Ascending aorta (tissue), 2 donors: ENCODE measurements at places on chromosomes 7 and 10.

GRCh38 chr10:65194126-65194525, 1672.9 kb downstream of the REEP3 start:
- no peak for DNase-seq

- DNase-seq, result no peak
Observed at GRCh38 chr7:101631224-101631714, 2.2 kb upstream of the MYL10 start.

- no peak for DNase-seq
Observed at GRCh38 chr7:80902716-80903308, 16.0 kb downstream of the SEMA3C start.

- no peak for DNase-seq
Observed at GRCh38 chr7:30728591-30729100, 23.3 kb upstream of the INMT start.

- DNase-seq, result no peak
Observed at GRCh38 chr7:53383131-53383530, 347.7 kb downstream of the POM121L12 start.

DNA sequence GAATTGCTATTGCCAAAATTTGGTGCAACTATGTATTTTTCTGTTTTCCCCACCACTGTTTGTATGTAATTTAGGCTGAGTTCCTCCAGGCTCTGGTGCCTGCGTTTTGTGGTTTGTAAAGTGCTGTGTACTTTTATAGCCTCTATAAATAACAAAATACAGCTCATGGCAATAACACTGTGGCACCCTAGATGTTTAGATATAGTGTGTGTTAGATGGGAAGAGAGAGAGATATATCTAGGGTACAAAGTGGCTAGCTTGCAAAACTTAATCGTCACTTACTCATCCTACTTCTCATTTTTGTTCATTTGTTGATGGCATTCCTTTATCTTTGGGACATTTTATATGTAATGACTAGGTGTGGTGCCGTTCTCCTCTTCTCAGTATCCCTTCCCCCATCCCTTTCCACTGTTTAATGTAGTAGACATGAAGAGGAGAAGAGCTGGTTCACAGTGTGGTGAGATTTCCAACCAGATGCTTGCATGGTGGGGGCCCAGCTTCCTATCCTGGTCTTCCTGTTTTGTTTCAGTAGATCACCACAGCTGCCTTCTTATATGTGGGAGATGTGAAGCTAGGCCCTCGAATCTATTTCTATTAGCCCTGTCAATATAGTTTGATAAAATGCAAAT, 115.0 kb downstream of the SND1 start:
- no peak for DNase-seq

DNA sequence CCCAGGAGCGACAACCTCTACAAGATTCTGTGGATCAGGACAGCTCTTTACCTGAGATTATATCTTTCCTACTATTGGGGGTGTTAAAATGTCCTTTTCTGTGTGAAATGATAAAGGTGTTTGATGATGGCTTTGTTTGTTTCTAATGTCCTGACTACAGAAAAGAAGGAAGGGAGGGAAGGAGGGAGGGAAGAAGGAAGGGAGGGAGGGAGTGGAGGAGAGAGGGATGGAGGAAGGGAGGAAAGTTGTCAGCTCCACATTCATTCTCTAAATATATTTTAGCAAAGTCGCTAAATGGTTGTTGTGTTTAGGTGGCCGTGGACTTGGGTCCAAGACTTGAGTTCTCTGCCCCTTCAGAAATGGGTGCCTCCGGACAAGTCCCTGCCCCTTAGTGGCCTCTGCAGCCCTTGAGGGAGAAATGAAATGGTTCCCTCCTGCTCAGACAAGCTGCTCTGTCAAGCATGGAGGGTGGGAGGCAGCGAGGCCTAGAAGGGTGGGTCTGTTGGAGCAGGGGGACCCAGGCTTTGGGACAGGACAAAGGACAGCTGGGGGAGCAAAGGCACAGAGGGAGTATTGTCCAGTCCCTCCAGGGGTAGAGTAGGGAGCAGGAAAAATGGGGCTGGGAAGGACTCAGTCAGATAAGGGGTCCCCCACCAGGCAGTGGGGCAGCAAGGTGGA, 4.4 kb downstream of the RGS10 start:
- DNase-seq, result peak; percentile 41

DNA sequence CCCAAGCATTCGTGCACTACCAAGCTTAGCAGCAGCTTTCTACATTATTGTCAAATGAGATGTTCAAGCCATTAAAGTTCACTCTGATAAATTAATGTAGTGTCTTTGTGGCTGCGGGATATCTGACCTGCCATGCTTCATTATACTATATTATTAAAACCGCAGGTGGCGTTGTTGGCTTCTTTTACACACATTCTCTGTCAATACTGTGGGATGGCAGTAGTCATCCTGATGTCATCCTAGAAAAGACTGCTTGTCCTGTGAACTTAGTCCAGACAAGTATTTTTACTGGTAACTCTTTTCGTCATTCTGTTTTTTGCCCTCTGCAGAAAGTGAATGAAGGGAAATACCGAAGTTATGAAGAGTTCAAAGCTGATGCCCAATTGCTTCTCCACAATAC, 103.9 kb downstream of the ZMYND11 start:
- DNase-seq, result no peak

DNA sequence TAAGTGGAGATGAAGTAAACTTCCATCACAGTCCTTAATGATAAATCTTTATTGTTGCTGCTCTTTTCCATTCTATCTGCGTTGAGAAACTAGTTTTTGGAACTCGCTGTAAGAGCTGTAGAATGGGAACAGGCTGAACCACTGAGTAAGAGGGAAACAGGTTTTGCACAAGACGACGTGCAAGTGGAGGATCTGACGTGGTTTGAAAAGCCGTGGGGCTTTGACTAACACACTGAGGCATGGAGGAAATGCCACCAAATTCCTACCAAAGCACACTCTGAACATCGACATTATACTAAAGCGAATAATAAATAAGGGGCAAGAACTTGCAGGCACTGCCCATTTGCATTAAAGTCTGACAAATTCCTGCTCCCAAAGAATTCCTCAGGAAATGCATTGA, 160.6 kb downstream of the KLF6 start:
- DNase-seq, result peak; percentile 78

- DNase-seq, result no peak
Observed at GRCh38 chr7:104933022-104933421, 81.0 kb upstream of the KMT2E start.

DNA sequence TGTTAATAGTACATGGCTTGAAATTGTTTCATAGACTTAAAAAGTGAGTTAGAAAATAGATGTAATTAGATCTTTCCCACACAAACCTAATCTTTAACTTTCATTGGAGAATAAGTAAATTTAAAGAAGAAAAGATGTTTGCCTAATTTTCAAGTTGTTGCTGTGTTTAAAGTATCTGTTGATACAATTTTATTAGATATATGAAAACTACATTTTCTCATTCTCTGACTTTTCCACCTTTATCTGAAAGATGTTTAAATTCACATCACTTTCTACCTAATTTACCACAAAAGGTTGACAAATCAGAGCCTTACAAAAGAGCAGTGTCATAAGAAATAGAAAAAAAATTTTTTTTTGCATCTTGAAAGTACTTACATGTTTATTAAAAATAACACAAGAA, 45.8 kb downstream of the SHOC2 start:
- DNase-seq, result no peak

- no peak for DNase-seq
Observed at GRCh38 chr7:157540606-157541294, 203.9 kb downstream of the DNAJB6 start.

GRCh38 chr7:14271441-14271840, 282.0 kb upstream of the ETV1 start:
- DNase-seq, result no peak

GRCh38 chr7:97215556-97215955, 98.1 kb downstream of the SDHAF3 start:
- no peak for DNase-seq

DNA sequence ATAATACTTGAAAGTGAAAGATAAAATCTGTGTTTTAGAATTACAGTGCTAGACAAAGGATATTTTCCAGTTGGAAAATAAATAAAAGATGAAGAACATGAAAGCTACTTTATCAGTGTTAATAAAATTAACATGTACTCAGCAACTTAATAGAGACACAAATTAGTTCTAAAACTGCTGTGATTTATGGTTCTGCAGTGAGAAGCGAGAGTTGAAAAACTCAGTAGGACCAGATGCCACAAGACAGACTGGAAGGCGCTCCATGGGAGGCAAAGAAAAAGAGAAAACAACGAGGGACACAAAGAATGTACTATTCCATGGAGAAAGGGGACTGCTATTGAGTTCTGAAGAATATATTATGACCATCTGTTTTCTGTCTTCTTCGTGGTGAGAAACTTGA, 590.4 kb downstream of the PHTF2 start:
- no peak for DNase-seq

DNA sequence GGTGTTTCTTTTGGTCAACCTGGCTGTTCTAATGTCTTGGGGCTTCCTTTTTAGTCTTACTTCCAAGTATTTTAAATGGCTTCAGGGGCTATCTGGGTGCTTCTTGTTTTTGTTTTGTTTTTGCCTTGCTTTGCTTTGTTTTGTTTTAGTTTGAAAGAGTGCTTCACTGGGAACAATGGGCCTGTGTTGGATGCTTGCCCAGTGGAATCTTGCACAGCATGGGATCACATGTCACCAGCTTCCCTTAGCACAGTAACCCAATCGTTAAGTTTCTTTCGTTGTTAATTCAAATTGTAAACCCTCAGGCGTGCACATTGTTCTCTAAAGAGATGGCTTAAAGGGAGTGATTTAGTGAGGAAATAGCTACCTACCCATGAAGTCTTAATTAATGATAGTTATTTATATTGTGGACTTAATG, 8.9 kb downstream of the COL17A1 start:
- DNase-seq, result no peak

GRCh38 chr7:102182016-102182415, 104.7 kb upstream of the SH2B2 start:
- no peak for DNase-seq

DNA sequence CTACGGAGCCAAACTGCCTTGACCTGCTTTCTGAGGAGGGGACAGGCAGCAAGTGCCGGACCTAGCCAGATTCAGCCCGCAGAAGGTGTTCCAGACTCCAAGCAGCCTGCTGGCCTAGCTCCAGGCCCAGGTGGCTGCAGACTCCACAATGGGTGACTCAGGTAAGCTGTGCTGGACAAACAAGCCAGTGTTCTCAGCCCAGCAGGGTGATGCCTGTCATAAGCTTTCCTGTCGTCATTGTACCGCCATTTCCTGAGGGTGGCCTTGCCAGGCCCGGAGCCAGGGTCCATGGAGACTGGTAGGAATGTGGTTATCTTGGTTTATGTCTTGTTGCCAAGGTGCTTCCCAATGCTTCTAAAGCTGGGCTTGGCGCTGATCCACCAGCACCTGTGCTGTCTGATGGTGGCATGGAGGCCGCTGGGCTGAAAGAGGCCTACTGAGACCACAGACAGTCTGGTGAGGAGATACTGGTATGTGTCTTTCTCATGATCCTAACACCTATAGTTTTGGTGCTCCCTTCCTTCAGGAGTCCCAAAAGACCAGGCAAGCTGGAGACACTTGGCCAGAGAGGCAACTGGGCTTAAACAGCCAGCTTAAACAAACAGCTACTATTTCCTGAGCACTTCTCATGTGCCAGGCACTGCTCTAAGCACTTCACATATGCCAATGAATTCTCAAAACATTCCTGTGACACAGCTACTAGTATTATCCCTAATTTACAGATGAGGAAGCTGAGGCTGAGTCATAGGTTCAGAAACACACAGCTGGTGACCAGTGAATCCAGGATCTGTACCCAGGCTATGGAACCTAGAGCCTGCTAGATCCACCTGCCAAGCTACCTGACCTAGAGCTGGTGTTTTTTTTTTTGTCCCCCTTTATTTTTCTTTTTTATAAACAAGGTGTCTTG, 42.0 kb downstream of the ZC3HC1 start:
- DNase-seq, result peak; percentile 28

DNA sequence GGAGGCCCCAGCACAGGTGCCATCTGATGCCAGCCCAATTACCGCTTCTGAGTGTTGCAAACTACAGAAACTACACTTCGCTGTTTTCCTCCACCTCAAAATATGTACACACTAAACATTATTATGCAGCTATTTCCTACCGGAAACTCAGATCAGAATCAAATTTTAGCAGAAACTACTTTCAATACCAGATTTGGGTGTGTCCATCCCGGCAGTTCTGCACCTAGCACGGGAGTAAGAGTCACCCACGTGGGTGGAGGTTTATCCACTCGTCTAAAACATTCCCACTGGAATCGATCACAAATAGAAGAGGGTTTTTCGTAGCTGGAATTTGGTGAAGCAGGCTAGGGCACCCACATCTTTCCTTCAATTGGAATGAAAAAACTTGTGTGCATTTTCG, 214.4 kb upstream of the PRKCQ start:
- DNase-seq, result no peak

GRCh38 chr10:114623661-114624294, 34.3 kb downstream of the ABLIM1 start:
- DNase-seq, result no peak

DNA sequence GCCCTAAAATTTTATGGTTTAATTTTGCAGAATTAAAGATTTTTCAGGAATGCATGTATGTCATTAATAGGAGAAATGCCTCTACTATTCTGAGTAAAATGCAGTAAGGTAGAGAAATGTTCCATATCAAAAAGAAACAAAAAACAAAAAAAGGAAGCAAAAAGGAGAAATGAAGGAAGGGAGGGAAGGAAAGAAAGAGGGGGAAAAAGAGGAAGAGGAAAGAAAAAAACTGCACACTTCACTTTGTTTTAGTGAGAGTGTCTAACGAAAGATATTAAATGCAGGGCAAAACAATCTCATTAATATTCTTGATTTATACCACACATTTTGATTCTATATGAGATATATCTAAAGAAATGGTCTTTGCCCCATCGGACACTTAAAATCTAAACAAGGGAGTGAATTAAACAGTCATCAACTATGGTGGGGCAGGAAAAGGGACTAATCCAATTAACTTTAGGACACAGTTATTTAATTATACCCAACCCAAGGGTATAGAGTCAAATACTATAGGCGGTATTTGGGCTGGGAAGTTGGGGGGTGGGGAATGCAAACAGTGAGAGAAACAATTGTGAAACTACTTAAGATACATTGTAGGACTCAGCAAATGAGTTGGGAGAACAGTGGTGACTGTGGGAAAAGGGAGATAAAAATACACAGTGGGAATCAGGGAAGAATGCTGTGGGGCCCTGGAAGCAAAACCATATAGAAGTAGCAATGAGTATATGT, 27.0 kb downstream of the IMMP2L start:
- DNase-seq, result no peak

- DNase-seq, result no peak
Observed at GRCh38 chr10:124474514-124475070, 13.0 kb downstream of the LHPP start.

- no peak for DNase-seq
Observed at GRCh38 chr7:108114117-108114841, 15.9 kb downstream of the LAMB4 start.

GRCh38 chr10:101529207-101529606, 58.9 kb downstream of the POLL start:
- DNase-seq, result no peak

GRCh38 chr10:36351159-36351558, 709.1 kb upstream of the FZD8 start:
- DNase-seq, result no peak
